Endothelial cell (in vitro differentiated cells): ENCODE measurements at places on chromosomes 3 and 15. TPM values are rescaled to one million over a fixed set of nuclear protein-coding genes. Genes with fewer than 3 reads are reported as not detected.

The ZKSCAN7 gene
- total RNA-seq, result 2.2 TPM

- H3K36me3 ChIP-seq, result no peaks in the 10 kb centered on the region
- DNase-seq, result no peak
- H3K4me1 ChIP-seq, result peaks cover 6% of the 10 kb centered on the region
- H3K4me3 ChIP-seq, result no peak overlapping the region
Observed at GRCh38 chr3:45894015-45894414, 7.7 kb downstream of the CCR9 start.

DNA sequence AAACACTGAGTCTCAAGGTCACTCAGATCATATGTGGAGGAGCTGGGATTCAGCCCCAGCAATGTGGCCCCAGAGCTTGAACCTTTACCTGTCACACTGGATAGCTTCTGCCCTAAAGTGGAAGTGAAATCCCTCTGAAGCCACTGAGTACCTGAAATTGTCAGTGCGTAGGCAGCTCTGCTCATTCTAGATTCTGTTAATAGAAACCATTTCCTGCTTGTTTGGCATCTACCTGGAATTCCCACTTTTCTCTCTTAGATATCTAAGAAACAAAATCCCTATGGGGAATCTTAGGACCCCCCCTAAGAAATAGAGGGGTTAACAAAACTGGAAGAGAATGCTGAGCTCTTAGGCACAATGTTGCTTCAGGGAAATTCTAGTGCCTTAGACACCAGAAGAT is 29.8 kb downstream of the FBXL22 start:
- H3K27ac ChIP-seq, result no peak overlapping the region
- H3K4me3 ChIP-seq, result no peak overlapping the region
- no peaks in the 10 kb centered on the region for H3K4me1 ChIP-seq
- H3K36me3 ChIP-seq, result peaks cover 54% of the 10 kb centered on the region
- DNase-seq, result no peak
- no peaks in the 10 kb centered on the region for H3K27me3 ChIP-seq

GRCh38 chr3:14583548-14584091 is 43.5 kb upstream of the GRIP2 start:
- no peaks in the 10 kb centered on the region for H3K36me3 ChIP-seq
- peaks cover 2% of the 10 kb centered on the region for H3K27me3 ChIP-seq
- DNase-seq, result no peak
- no peaks in the 10 kb centered on the region for H3K4me1 ChIP-seq
- no peak overlapping the region for H3K4me3 ChIP-seq

The ATP2B2 gene
- 1.7 TPM for total RNA-seq

GRCh38 chr15:57961919-57962318 is 103.6 kb downstream of the ALDH1A2 start:
- no peak overlapping the region for H3K27ac ChIP-seq
- H3K27me3 ChIP-seq, result peaks cover 1% of the 10 kb centered on the region
- no peak overlapping the region for H3K4me3 ChIP-seq
- H3K4me1 ChIP-seq, result peaks cover 16% of the 10 kb centered on the region
- H3K36me3 ChIP-seq, result no peaks in the 10 kb centered on the region
- no peak for DNase-seq

The CHRFAM7A gene
- total RNA-seq, result 1.9 TPM

DNA sequence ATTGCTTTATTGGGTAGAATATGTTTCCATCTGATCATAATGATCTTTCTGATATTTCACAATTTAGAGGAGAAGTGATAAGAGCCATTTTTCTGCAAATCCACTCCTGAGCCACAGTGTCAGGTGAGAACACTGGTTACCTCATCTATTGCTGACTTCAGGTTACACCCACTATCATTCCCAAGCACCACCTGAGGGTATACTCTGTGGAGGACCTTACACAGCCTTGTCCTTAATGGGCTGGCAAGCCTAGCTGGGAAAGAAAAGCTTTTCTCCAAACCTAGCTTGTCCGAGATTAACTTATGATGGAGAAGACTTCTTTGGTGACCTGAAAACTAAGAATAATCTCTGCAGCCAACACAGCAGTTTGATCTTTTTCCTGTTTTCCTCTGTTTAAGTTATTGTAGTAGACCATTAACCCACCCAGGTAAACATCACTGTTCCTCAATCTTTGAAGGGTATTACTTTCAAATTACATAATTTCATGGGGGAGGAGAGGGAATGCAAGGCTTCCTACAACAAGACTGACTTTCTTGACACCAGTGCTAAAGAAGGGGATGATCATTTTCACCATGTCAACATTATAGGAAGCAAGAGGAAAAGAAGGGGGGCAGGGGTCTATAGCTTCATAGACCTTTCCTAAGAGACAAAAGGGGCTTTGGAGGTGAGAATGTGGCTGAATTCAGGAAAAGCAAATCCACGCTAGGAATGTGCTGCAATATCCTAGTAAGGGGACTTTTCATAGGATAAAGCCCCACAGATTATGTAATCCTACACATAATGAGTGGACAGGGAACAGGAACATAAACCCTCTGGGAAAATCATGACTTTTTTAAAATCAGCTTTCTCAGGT is 1.7 kb downstream of the NCEH1 start:
- no peak for DNase-seq
- H3K27me3 ChIP-seq, result peaks cover 2% of the 10 kb centered on the region
- H3K36me3 ChIP-seq, result no peaks in the 10 kb centered on the region
- H3K4me1 ChIP-seq, result peaks cover 15% of the 10 kb centered on the region

The TMEM158 gene
- 7.3 TPM for total RNA-seq

- H3K36me3 ChIP-seq, result peaks cover 5% of the 10 kb centered on the region
- H3K4me1 ChIP-seq, result no peaks in the 10 kb centered on the region
- no peak overlapping the region for H3K27ac ChIP-seq
- H3K4me3 ChIP-seq, result no peak overlapping the region
- H3K27me3 ChIP-seq, result no peaks in the 10 kb centered on the region
Observed at GRCh38 chr3:10173095-10173925, 8.6 kb downstream of the IRAK2 start.

DNA sequence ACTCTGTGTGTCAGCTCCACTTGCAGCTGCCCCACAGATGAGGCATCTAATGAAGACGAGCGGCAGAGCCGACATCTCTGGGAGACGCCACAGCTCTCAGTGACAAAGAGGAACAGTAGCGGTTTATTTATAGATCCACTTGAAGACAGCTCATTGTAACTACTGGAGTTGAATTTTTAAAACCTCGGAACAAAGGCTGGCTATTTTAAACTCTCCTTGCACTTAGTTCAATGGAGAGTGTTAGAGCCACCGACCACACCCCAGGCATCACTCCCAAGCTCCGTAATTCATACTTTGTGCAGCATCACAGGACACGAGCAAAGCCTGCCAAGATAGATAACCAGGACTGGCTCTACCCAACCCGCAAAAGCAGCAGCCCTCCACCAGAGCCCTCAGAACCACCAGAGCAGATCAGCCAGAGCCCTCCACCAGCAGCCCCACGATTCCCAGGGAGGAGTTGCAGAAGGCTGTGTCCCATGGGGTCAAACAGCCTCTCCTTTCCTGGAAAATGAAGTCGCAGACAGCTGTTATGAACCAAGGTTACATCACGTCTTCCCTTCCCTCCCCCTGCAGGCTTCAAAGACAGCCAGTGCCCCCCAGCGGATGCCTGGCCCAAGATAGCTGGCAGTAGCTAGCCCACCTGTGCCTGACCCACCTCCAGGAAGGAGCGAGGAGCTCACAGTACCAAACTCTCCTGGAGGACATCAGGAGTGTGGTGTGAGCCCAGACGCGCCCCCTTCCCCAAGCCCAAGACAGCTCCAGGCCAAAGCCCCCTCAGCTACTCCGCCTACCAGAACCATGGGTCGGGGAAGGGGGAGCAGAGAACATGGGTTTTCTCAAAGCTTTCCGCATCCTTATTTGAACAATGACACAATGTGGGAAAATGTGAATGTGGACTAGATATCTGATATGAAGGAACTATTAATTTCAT is 45.7 kb downstream of the POC1A start:
- H3K27me3 ChIP-seq, result peaks cover 1% of the 10 kb centered on the region
- DNase-seq, result no peak
- peaks cover 4% of the 10 kb centered on the region for H3K36me3 ChIP-seq
- H3K4me1 ChIP-seq, result peaks cover 13% of the 10 kb centered on the region
- H3K4me3 ChIP-seq, result no peak overlapping the region

DNA sequence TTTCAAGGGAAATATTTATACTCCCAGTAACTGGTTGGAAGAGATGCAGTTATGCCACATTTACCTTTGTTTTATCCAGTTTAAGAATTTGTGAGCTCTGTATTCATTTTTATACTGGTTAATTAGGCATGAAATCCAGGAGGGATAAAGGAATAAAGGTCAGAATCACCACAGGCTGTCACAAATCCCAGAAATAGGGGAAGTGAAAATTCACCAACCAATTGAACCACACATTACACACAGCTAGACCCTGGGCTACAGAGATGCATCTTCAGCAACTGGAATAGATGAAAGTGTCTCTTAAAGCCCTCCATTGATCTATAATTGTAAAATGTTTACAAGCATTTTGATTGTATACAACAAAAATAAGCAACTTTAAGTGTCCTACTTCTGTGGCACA is 18.5 kb downstream of the SERPINI1 start:
- H3K27ac ChIP-seq, result no peak overlapping the region
- H3K36me3 ChIP-seq, result no peaks in the 10 kb centered on the region
- peaks cover 3% of the 10 kb centered on the region for H3K4me1 ChIP-seq
- no peaks in the 10 kb centered on the region for H3K27me3 ChIP-seq
- H3K4me3 ChIP-seq, result no peak overlapping the region
- no peak for DNase-seq

The ARL6IP5 gene
- 86.2 TPM for total RNA-seq

DNA sequence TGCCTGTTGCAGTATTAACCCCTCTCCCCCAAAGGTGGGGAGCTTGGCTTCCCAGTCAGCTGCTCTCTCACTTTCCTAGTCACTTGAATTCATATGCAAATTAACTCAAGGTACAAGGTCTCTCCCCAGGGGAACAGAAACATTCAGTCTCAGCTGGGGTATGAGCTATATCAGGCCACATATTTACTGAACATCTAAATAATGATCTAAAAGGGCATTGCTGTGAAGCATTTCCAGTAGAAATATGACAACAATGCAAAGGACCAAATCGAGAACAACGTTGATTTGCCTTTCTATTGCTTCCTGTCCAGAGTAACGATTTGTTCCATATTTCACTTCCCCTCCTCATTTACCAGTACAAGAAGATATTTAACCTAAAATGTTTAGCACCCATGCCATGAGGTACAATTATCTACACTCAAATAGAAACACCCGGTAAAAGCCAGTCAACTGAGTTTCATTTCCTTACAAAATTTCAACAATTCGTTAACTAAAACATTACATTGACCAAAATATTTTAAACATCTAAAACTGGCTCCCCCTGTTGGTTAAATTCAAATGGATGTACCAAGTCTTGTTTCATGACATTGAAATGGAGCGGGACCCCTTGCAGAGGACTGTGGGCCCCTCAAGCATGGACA is 36.5 kb upstream of the KLHL6 start:
- H3K4me3 ChIP-seq, result no peak overlapping the region
- peaks cover 5% of the 10 kb centered on the region for H3K27me3 ChIP-seq
- H3K36me3 ChIP-seq, result peaks cover 8% of the 10 kb centered on the region

GRCh38 chr3:33795856-33796536 is 2.4 kb upstream of the PDCD6IP start:
- no peak overlapping the region for H3K4me3 ChIP-seq
- H3K27me3 ChIP-seq, result peaks cover 10% of the 10 kb centered on the region
- DNase-seq, result no peak
- peaks cover 11% of the 10 kb centered on the region for H3K36me3 ChIP-seq
- H3K27ac ChIP-seq, result no peak overlapping the region

DNA sequence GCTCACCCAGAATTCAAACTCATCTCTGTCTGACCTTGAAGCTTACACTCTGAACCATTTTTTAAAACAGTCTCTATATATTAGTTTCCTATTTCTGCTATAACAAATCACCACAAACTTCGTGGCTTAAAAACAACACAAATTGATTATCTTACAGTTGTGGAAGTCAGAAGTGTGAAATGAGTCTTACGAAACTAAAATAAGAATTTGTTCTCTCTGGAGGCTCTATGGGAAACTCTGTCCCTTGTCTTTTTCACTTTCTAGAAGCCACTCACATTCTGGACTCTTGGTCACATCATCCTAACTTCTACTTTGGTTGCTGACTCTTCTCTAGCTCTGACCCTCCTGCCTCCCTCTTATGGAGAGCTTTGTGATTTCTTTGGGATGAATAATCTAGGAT is 429.3 kb upstream of the THBS1 start:
- H3K4me1 ChIP-seq, result no peaks in the 10 kb centered on the region
- no peak for DNase-seq
- no peak overlapping the region for H3K27ac ChIP-seq
- no peak overlapping the region for H3K4me3 ChIP-seq

DNA sequence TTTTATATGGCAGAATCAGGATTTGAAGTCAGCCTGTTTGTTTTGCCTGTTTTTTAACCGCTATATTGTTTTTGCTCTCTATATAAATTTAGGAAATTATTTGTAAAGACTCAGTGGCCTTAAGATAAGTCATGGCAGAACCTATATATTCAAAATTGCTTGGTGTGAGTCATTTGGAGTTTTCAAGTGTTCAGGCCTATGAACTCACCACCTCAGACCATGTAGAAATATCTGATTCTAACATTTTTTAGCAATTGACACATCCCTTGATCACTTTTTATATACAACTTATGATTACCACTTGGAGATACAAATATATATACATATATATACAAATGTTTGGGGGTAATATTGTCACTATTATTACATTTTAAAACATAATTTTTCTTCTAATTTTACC is 95.7 kb downstream of the VGLL3 start:
- no peaks in the 10 kb centered on the region for H3K4me1 ChIP-seq
- H3K36me3 ChIP-seq, result no peaks in the 10 kb centered on the region
- no peak overlapping the region for H3K27ac ChIP-seq
- DNase-seq, result no peak
- no peaks in the 10 kb centered on the region for H3K27me3 ChIP-seq

DNA sequence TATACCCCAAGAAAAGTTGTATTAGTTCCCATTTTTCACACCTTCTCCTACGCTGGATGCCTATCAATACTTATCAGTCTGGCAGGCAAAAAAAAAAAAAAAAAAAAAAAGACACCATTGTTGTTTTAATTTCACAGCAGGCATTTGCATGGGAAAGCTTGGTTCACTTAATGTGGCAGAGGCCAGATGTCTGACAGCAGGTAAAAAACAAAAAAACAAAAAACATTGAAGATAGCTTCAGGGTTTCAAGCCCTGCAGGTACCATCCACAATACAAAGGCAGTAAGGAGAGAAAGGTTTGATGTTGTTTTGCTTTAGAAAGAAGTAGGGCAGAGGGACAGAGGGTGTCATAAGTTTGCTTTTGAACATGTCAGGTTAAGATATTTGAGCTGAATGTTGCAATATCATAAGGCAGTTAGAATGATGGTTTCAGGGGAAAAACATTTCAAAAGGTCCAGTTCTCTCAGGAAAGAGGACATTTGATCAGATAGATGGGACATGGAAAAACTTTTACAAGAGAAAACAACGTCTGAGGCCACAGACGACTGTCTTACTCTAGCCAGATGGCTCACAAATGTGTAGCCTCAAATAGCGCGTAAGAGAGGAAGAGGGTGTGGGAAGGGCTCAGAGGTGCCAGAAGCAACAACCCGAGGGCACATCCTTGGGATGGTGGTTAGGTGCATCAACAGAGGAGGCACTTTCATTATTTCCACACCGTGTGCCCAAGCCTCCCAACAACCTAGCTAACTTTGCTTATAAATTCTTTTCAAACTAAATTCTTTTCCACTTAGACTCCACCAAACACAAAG is 25.7 kb downstream of the PCOLCE2 start:
- no peak overlapping the region for H3K4me3 ChIP-seq
- H3K27me3 ChIP-seq, result no peaks in the 10 kb centered on the region
- no peaks in the 10 kb centered on the region for H3K36me3 ChIP-seq
- no peak overlapping the region for H3K27ac ChIP-seq

GRCh38 chr3:72265256-72266015 is 480.5 kb upstream of the PROK2 start:
- H3K27ac ChIP-seq, result no peak overlapping the region
- H3K4me3 ChIP-seq, result no peak overlapping the region
- peaks cover 16% of the 10 kb centered on the region for H3K4me1 ChIP-seq
- peaks cover 2% of the 10 kb centered on the region for H3K27me3 ChIP-seq
- H3K36me3 ChIP-seq, result no peaks in the 10 kb centered on the region
